Activated T-helper 9 cell treated with anti-CD3 and anti-CD28 coated beads, Interleukin-2, amount 50 U/mL, for 16 hours (primary cell): ENCODE measurements at places on chromosomes 7 and 10.

GRCh38 chr10:17659365-17659764, 15.4 kb downstream of the STAM start:
- DNase-seq: no peak

DNA sequence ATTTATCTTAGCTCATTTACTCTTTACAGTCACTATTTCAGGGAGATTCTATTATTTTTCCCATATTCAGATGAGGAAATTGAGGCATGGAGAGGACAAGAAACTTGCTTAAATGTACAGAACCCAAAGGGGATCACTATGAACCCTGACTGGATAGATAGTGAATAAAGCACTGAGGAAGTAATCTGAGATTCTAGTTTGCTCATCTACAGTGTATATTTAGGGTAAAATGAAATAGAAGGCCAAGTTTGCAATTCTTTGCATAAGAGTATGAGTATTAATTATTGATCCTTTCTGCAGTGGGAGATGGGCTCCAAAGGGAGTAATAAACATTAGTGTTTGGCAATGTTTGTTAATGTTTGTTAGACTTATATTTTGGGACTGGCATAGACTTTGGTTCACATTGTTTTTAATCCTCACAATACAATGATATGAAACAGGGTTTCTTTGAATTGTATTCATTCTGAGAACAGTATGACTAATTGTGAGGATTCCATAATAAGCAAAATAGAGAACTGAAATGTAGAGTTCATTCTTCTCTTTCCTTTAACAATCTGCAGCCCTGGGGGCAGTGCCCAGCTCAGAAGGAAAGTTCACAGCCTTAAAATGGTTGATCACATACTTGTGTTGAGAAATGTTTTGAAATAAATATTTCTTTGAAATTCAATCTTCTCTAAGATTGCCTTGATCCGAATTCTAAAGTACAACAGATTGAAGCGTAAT, 131.0 kb upstream of the ZNF804B start:
- DNase-seq: no peak

GRCh38 chr10:47051741-47052238, 140.6 kb downstream of the PTPN20 start:
- no peak for DNase-seq

GRCh38 chr10:91931526-91932190, 8.1 kb downstream of the BTAF1 start:
- DNase-seq: no peak

DNA sequence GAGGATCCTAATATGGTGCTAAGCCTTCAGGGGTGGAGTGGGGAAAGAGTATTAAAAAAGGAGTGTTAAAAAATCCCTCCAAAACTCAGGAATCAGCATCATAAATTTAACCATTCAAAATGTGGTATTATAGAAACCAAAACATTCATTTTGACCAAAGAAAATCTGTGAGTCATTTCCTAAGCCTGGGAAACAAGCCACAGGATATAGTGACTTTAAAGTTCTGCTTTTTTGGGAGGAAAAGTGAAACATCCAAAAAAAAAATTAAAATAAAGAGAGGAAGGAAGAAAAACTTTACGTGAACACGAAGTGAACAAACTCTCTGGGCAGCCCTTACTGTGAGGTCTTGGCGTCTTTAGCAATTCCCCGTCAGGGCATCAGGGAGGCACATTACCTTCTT, 74.0 kb upstream of the GSDME start:
- DNase-seq: no peak

- no peak for DNase-seq
Measured at GRCh38 chr7:20560325-20561180, 54.9 kb upstream of the ABCB5 start.

DNA sequence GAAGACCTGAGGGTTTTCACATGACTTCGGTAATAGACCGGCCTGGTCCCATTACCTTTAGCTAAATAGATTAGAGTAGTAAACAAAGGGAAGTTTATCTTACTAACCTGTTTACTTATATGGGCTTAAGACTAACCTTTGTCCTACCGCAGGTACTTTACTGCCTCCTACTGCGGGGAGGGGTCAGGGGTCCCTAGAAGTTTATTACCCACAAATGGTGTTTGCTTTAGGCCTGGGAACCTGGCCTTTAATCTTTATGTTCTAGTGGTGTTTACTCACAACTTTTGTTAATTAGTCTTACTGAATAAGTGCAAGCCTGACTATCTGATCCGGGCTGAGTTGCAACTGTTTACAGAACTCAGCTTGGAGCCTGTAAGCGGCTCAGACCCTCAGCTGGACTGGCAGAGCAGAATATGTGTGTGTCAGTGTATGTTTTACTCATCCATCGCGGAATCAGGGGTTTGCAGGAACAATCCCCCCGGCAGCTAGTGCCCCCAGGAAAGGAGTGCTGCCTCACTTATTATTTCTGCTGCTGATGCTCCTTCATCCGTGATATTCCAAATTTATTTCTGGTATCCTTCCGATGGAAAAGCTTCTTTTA, 578.9 kb upstream of the SEMA3D start:
- no peak for DNase-seq

GRCh38 chr10:46305986-46306385, 19.2 kb downstream of the ANTXRL start:
- no peak for DNase-seq

DNA sequence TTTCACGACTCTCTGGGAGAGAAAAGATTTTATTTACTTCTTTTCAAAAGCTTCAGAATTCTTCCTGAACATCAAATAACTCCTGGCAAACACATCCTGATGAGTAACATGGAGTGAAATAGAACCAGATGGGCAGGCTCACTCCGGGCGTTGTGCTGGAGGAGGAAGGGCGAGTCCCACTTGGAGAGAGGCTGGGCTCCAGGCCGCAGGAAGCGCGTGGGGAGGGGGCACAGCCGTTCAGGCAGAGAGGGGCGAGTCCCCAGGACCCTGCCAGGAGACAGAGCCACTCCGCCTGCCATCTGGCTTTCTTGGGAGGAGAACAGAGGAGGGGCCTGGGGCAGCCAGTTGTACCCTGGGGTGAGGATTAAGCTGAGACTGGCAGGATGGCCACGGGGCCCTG, 265.9 kb upstream of the ZMIZ1 start:
- DNase-seq: no peak

DNA sequence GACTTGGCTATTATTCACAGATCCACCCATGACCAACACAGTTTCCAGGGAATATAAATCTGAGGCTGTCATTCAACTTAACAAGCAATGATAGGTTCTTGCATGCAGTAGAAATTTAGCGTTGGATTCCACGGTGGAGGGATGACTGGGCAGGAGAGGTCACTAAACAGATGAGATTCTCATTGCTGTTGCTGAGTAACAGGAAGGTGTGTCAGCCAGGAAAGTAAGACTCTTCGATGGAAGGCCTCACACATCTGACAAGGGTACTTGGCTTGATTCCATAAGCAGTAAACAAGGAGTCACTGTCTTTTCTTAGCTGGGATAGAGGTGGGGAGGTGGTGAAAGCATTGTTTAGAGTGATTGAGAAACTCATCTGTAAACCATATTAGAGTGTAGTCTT, 1152.0 kb downstream of the SORCS3 start:
- no peak for DNase-seq

DNA sequence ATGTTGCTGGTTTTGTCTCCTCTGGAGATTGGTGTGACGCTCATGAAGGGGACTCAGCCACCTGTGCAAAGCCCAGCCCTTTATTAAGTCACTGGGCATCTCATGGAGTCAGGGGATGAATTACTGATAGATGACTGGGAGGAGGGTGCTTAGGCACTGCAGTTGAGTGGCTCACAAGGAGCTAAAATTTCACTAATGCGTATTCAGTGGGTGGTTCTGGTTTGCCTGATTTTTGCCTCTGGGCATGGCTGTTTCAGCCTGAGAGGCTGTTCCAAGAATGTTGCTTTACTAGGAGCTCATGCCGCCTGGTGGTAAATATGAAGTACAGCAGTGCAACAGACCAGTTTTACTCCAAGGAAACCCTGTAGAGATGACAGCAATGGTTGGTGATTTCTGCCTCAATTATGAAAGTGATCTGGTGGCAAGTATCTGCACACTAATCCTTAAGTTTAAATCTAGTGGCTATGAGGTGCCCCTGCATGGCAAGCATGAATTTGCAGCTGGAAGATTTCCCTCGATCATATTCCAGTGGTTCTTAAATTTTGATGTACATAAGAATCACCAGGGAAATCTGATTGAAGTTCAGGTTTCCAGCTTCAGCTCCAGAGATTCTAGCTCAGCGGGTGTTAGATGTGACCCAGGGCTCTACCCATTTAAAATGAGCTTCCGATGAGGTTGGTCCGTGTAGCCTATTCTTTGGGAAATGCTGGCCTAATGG, 19.9 kb downstream of the ACTA2 start:
- DNase-seq: no peak

GRCh38 chr10:26801831-26802230, 58.9 kb downstream of the ABI1 start:
- no peak for DNase-seq

GRCh38 chr7:159310457-159311171, 165.9 kb upstream of the VIPR2 start:
- no peak for DNase-seq

DNA sequence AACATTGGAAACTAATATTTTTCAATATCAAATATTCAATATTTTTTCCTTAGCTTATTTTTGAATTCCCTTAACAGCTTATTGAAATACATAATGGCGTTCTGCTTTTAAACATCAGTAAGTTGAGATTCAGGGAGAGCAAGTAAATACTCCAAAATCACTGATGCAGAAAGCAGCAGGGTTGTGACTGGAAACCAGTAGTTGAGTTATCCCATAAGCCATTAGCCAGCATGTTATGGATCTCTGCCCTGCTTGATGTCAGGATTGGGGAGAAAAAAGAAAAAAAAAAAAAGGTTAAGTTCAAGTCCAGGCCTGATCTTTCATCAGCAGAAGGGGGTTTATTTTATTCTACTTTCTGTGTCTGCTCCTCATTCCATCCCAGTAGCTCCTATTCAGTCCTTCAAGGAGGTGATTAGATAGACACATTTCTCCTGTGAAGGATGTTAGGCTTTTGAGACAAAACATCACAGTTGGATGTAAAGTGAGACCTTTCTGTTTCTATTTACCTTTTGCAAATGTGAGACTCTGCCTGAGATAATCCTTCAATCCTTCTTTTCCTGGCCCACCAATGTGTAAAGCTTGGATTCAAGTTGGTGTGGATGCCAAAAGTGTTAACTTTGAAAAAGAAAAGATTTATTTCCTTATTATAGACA, 110.9 kb upstream of the HDAC9 start:
- no peak for DNase-seq

DNA sequence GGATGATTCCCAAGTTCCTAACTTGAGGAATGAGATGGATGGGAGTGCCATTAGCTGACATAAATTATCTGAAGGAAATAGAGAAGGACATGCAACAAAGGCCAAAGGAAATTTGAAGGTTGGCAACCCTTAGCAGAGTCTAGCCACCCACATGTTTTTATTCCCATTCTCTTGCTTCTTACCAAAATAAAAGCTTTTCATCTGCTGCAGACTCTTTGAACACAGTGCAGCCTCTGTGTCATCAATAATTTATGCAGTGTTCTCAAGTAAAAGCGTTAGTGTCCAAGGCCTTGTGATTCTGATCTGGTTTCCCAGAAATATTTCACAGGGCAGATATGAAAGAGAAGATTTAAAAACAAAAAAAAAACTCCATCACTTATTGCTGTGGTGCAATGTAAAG, 98.5 kb downstream of the ST7 start:
- DNase-seq: no peak
